HepG2 (cell line): ENCODE measurements at places on chromosomes 4 and X. TPM values are rescaled to one million over a fixed set of nuclear protein-coding genes. Genes with fewer than 3 reads are reported as not detected.

- DNase-seq, result no peak
- no peak within 1 kb of the TSS for H3K27ac ChIP-seq
- H3K36me3 ChIP-seq, result no peaks in the 10 kb centered on the region
- H3K4me3 ChIP-seq, result peak within 1 kb of the TSS; percentile 35; the same call in 1 of the 2 replicates
- H3K4me1 ChIP-seq, result peaks cover 11% of the 10 kb centered on the region; the same call in 1 of the 2 replicates
- peaks cover 11% of the 10 kb centered on the region; the same call in 1 of the 3 replicates for H3K27me3 ChIP-seq
Observed at GRCh38 chrX:74421036-74421739, at the start of gene SLC16A2. Gene SLC16A2 (plus strand): TSS chrX:74421493. CDS start chrX:74421638, 145 bp downstream.

- no peaks in the 10 kb centered on the region for H3K36me3 ChIP-seq
- DNase-seq, result no peak
- peaks cover 41% of the 10 kb centered on the region for H3K4me1 ChIP-seq
- no peak overlapping the region for H3K27ac ChIP-seq
- H3K4me3 ChIP-seq, result no peak overlapping the region
Observed at GRCh38 chr4:8181119-8181518, 18.0 kb upstream of the SH3TC1 start.

- no peaks in the 10 kb centered on the region for H3K27me3 ChIP-seq
- no peaks in the 10 kb centered on the region for H3K4me1 ChIP-seq
- no peak overlapping the region for H3K4me3 ChIP-seq
Observed at GRCh38 chrX:28581522-28581921, 5.7 kb upstream of the IL1RAPL1 start.

GRCh38 chr4:130309221-130309620 lies 1213.3 kb downstream of the C4orf33 start:
- H3K36me3 ChIP-seq, result no peaks in the 10 kb centered on the region
- DNase-seq, result no peak
- H3K27ac ChIP-seq, result no peak overlapping the region
- H3K4me1 ChIP-seq, result no peaks in the 10 kb centered on the region

DNA sequence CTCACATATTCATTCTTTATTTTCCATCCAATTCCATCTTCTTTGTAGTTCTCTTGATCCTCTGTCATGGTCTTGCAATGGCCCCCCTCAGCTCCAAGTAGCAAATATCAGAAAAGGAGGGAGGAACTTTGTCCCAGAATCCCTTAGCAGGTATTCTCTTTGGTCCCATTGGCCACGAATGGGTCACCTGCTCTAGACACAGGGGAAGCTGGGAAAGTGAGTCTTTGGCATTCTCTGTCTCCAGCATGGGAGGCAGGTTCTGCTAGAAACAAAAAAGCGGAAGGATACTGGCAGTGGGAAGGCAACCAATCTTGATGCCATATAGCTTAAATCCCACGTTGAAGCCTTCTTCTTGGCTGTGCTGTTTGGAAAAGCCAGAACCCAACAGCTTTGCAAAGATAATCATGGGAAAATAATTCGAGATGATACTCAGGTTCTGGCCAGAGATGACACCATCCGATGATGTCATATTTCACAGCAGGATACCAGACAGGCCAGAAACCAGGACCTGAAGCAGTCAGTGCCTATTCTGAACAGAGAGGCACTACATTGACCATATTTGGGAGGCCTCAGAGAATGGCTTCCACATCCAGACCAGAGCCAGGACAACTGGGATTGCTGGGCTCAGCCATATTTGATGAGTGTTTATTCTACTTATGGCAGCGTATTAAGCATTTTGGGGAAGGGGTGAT lies 110.4 kb upstream of the ATXN3L start:
- no peak overlapping the region for H3K4me3 ChIP-seq
- no peaks in the 10 kb centered on the region for H3K36me3 ChIP-seq
- no peaks in the 10 kb centered on the region for H3K4me1 ChIP-seq
- no peak overlapping the region for H3K27ac ChIP-seq

DNA sequence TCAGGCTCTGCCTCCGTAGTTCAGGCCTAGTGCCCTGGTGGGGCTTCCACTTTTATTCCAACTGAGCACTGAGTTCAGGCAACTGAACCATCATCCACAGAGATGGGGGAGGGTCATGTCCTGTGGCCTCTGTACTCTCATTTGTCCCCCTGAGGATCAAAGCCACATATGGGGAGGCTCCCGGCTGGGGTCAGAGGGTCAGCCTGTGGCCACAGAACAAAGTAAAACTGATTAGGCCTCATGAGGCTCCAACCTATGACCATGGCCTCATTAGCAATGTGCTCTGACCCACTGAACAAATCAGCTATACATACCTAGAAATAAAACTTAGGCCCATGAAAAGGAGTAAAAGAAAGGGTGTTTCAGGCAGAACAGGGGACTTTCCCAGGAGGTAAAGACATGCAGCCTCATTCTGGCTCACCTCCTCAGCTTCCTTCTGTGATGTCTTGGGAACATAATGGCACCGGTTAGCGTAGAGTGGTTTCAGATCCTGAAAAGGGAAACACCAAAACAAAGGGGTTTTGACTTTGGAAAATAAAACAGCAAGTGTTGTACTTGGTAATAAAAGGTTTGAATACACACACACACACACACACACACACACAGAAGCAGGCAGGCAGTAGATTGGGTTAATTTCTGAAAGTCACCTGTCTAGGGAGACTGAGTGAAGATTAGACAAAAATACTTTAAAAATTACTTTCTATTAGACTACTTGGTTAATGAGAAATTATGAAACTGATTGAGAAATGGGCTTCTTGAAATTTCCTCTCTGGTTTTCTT lies 24.3 kb downstream of the TMEM255A start:
- 0 out of 2 replicates have a peak, but pooled peaks cover 1% of the 10 kb centered on the region for H3K27me3 ChIP-seq
- peak overlapping the region; percentile 94 for H3K27ac ChIP-seq
- no peaks in the 10 kb centered on the region for H3K36me3 ChIP-seq

GRCh38 chr4:7933651-7934510 lies 5.8 kb downstream of the AFAP1 start:
- H3K27me3 ChIP-seq, result no peaks in the 10 kb centered on the region
- no peaks in the 10 kb centered on the region for H3K36me3 ChIP-seq
- H3K27ac ChIP-seq, result no peak overlapping the region
- no peak for DNase-seq

DNA sequence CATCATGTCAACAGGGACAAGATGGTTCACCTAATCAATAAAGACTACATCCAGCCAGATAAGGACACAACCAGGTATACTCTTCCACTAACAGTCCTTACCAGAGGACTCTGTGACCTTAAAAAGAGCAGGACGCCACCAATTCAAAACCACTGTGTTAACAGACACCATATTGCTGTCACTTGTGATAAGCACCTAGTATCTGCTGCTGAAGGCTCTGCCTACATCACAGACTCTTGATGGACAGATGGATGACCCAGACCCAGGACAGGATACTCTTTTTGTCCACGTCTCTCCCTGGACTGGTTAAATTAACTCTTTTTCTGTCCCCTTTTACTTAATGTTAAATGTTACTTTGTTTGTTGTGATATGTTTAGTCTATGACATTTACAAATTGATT lies 586.2 kb upstream of the AGA start:
- no peaks in the 10 kb centered on the region for H3K27me3 ChIP-seq
- no peaks in the 10 kb centered on the region for H3K4me1 ChIP-seq
- no peak overlapping the region for H3K4me3 ChIP-seq
- H3K27ac ChIP-seq, result no peak overlapping the region

GRCh38 chr4:139985401-139985800 lies 168.6 kb downstream of the MAML3 start:
- peaks cover 17% of the 10 kb centered on the region; the same call in 1 of the 3 replicates for H3K27me3 ChIP-seq
- no peak overlapping the region for H3K27ac ChIP-seq
- no peak overlapping the region for H3K4me3 ChIP-seq
- DNase-seq, result no peak
- no peaks in the 10 kb centered on the region for H3K4me1 ChIP-seq

DNA sequence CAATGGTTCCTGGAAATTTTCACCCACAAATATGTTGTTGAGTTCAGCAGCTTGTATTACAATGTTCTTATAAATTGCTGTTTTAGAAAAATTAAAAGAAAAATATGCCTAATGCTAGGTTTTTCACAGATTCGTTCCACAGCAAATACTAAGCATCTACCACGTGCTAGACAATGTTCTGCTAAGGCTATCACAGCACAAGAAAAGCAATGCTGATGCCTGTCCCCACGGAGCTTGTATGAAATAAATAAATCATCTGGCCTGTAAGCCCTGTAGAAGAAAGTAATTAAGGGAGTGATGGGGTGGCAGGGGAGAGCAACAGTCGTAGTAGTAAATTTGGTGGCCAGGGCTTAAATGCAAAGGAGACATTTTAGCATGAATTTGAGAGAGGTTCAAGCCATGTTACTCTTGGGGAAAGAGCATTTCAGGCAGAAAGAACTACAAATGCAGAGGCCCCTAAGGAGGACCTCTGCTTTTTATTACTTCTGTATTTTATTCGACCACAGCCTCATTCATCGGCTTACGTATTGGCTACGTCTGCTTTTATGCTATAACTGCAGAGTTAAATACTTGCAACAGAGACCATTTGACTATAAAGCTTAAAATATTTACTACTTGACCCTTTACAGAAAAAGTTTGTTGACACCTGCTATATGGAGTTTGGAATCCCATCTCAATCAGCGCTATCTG lies 36.3 kb downstream of the ARAP2 start:
- no peaks in the 10 kb centered on the region for H3K27me3 ChIP-seq
- H3K27ac ChIP-seq, result no peak overlapping the region
- H3K4me3 ChIP-seq, result no peak overlapping the region
- H3K36me3 ChIP-seq, result no peaks in the 10 kb centered on the region
- no peaks in the 10 kb centered on the region for H3K4me1 ChIP-seq
- DNase-seq, result no peak

DNA sequence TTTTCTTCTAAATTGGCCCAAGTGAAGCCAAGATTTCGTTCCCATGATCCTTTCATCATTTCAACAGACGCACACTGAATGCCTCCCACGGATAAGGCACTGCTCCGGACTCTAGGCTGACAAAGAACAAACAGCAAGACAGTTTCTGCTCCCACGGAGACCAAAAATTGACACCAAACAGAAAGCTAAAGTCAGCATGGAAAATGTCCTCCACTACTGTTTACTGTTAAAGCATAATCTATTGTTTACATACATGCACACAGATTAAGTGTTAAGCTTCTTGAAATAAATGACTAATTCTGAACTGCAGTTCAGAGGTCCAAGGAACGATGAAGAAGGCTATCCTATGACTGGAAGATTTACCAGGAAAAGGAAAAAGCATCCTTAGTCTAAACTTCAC lies 199.6 kb downstream of the AASDH start:
- peaks cover 11% of the 10 kb centered on the region for H3K4me1 ChIP-seq
- H3K27ac ChIP-seq, result no peak overlapping the region
- H3K4me3 ChIP-seq, result no peak overlapping the region
- no peaks in the 10 kb centered on the region for H3K27me3 ChIP-seq
- H3K36me3 ChIP-seq, result no peaks in the 10 kb centered on the region

DNA sequence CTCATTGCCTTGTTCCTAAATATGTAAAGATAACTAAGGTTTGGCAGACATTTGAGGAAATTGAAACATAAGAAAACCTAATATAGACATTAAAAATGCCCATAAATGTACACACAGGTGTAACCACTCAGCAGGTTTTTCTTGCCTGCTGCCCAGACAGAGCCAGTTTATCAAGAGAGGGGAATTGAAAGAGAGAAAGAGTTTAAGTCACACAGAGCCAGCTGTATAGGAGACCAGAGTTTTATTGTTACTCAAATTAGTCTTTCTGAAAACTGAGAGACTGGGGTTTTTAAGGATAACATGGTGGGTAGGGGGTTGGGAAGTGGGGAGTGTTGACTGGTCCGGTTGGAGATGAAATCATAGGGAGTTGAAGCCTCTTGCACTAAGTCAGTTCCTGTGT lies 119.0 kb downstream of the CFAP299 start:
- no peaks in the 10 kb centered on the region for H3K36me3 ChIP-seq
- H3K4me1 ChIP-seq, result no peaks in the 10 kb centered on the region
- DNase-seq, result no peak
- H3K27ac ChIP-seq, result no peak overlapping the region

- no peaks in the 10 kb centered on the region for H3K27me3 ChIP-seq
- H3K27ac ChIP-seq, result no peak overlapping the region
- no peak overlapping the region for H3K4me3 ChIP-seq
- H3K36me3 ChIP-seq, result no peaks in the 10 kb centered on the region
Observed at GRCh38 chrX:12950851-12951594, 23.9 kb upstream of the TMSB4X start.

- H3K27me3 ChIP-seq, result no peaks in the 10 kb centered on the region
- DNase-seq, result no peak
- H3K27ac ChIP-seq, result no peak overlapping the region
- H3K4me1 ChIP-seq, result no peaks in the 10 kb centered on the region
Observed at GRCh38 chr4:32601848-32602247, 1881.7 kb downstream of the PCDH7 start.

- H3K27ac ChIP-seq, result no peak overlapping the region
- no peak for DNase-seq
- no peaks in the 10 kb centered on the region for H3K36me3 ChIP-seq
- H3K4me3 ChIP-seq, result peak overlapping the region; percentile 77; the same call in 1 of the 2 replicates
- no peaks in the 10 kb centered on the region for H3K27me3 ChIP-seq
- H3K4me1 ChIP-seq, result peaks cover 10% of the 10 kb centered on the region
Observed at GRCh38 chrX:48509619-48510018, 827 bp downstream of the PORCN start.

GRCh38 chrX:111386615-111387233 lies 25.3 kb downstream of the DCX start:
- no peak overlapping the region for H3K4me3 ChIP-seq
- no peaks in the 10 kb centered on the region for H3K36me3 ChIP-seq
- no peak overlapping the region for H3K27ac ChIP-seq
- no peaks in the 10 kb centered on the region for H3K27me3 ChIP-seq
- DNase-seq, result no peak

DNA sequence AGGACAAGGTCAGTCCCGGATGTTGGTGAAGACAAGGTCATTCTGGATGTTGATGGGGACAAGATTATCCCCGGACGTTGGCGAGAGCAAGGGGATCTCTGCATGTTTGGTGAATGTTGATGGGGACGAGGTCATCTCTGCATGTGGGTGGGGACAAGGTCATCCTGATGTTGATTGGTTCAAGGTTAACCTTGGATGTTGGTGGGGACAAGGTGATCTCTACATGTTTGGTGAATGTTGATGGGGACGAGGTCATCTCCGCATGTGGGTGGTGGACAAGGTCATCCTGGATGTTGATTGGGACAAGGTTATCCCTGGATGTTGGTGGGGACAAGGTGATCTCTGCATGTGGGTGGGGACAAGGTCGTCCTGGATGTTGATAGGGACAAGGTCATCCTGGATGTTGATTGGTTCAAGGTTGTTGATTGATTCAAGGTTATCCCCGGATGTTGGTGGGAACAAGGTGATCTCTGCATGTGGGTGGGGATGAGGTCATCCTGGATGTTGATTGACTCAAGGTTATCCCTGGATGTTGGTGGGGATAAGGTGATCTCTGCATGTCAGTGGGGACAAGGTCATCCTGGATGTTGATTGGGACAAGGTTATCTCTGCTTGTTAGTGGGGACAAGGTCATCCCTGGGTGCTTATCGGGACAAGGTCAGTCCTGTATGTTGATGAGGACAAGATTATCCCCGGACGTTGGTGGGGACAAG lies 28.8 kb upstream of the PLCXD1 start:
- H3K36me3 ChIP-seq, result no peaks in the 10 kb centered on the region
- H3K4me3 ChIP-seq, result no peak overlapping the region
- peaks cover 16% of the 10 kb centered on the region for H3K4me1 ChIP-seq
- no peak for DNase-seq
- no peaks in the 10 kb centered on the region for H3K27me3 ChIP-seq
- H3K27ac ChIP-seq, result no peak overlapping the region

- H3K27ac ChIP-seq, result no peak overlapping the region
- DNase-seq, result no peak
- no peaks in the 10 kb centered on the region for H3K27me3 ChIP-seq
- peaks cover 10% of the 10 kb centered on the region; the same call in 1 of the 2 replicates for H3K4me1 ChIP-seq
Observed at GRCh38 chrX:20519146-20519545, 252.4 kb upstream of the RPS6KA3 start.

Gene PHOX2B
- not detected in 2 replicates for total RNA-seq

Gene CD38
- total RNA-seq, result not detected in 2 replicates

Gene SH3RF1
- total RNA-seq, result 3.2 and 3.8 TPM in 2 replicates

Gene MAGEC3
- not detected in 2 replicates for total RNA-seq

Gene PRIMPOL
- 11.0 and 17.3 TPM in 2 replicates for total RNA-seq

Gene MAP7D2
- total RNA-seq, result 10.5 and 14.2 TPM in 2 replicates

Gene SLC49A3
- total RNA-seq, result 0.07 TPM in 1 of 2 replicates, not detected in the other
